BJ (cell line): ENCODE measurements at places on chromosomes 11 and 22.
A peak's percentile ranks its signal among the peaks of the same experiment; 100 is the strongest.

DNA sequence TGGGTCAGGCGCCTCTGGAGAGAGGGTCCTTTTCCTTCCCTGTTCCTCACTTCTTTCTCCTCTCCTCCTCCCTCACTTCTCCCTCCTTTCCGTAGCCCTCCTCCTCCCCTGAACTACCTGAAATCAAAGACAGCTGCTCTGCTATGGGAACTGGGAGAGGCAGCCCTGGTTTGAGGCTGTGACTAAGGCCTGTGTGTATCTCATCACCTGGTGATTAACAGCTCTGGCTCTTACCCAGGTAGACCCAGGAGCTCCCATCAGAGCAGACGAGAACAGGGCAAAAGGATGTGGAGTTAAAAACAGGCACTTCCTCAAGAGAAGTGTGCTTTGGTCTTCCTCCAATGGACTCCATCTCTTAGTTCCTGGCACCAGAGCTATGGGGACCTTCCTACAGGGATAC lies 5.8 kb downstream of the ISX start:
- no peak for DNase-seq

DNA sequence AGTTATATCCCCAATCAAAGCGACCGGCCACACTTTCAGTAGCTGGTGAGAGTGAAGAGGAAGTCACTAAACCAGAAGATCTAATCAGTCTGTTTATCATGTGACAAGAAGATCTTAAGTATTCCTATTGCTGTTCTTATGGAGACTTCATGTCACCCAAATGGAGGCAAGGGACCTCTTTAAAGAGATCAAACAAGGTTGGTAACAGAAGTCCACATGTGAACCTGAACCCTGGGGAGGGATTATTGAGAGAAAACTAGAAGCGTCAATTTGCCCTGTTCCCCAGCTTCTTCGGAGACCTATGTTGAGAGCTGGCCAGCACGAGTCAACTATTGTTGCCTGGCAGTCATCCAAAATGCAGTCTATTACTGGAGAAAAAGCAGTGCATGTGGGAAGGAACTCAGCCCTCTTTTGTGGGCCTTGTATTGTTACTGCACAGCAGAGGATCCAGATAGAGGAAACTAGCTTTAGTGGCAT lies 76.9 kb upstream of the CTSC start:
- no peak for DNase-seq

DNA sequence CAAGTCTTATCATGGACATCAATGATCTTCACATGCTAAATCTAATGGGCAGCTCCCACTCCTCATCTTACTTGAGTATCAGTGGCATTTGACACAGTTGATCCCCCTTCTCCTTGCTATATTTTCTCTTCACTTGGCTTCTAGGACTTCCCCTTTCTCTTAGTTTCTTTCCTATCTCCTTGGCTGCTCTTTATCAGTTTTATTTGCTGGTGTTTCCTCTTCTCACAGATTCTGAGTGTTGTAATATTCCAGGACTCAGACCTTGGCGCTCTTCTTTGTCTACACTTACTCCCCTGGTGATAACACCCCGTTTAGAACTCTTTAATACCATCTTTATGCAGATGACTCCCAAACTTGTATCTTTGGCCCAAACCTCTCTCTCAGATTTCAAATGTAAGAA lies 33.9 kb upstream of the RASSF10 start:
- no peak for DNase-seq

GRCh38 chr11:1301220-1302000 lies 8.0 kb downstream of the TOLLIP start:
- no peak for DNase-seq

- DNase-seq: peak; percentile 97
Measured at GRCh38 chr22:41589391-41590241, at the start of gene PMM1. Gene PMM1 (minus strand): TSS chr22:41589840. CDS start chr22:41589805, 35 bp downstream.

DNA sequence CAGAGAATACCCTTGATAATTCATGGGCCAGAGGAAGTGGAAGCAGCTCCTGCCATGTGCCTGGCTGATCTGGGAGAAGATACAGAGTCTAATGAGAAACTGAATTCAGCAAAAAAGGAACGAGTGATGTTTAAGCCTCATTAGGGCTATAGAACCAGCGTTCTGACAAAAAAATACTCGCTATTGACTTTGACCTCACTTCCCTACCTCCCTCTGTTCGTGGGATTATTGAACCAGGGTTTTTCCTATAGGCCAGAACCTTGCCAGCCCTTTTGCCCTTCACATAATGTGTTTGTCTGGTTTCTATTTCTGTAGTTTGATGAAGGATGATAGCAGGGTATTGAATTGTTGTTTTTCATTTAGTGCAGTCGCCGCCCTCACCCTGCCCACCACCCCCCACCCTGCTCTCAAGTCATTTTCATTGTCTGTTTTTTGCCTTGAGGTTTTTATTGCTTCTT lies 7.6 kb upstream of the RBFOX2 start:
- DNase-seq: no peak

DNA sequence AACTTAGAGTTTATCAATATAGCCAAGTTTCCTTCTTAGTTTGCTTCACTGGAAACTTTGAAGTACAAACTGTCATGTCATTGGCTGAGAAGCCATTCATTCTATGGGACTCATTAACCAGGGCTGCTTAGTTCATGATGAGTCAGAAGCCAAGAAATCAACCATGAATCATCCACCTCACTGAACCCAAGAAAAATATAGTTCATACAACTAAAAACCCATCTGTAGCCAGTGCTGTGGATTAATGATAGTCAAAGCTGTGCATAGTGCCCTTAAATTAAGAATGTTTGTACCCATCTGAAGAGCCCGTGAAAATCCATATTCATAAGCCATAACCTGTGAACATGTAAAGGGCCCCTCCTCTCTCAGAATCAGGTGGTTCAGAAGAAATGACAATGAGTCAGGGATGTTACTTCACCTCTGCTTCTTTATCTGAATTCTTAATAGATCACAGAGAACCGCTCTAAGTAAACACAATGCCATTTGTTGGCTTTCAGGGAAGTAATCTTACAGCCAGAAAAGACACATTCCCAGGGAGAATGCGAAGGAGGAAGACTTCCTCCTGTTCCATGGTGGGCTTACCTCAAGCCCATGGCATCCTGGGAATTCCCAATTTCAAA lies 25.4 kb downstream of the MMP20 start:
- DNase-seq: peak; percentile 67
